ENCODE measurements at places on chromosomes 4 and X.

DNA sequence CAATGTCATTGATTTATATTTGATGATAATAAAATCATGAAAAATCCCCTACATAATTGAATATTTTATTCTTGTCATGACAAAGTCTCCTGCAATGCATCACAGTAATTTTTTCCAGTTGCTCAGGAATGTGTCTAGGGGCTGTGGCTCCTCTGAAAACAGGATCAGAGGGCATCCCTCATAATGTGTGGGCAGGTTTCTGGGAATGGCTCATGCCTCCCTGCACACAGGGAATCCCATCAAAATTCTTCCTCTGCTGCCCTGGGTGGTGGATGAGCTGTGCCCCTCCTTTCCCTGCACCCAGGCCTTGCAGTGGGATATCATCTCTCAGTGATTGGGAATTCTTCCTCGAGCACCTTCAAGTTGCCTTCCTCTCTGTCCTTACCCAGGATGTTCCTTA is 20.4 kb upstream of the PUDP start:
- DNase-seq: no peak

- no peak for DNase-seq
Observed at GRCh38 chrX:153686711-153687110, 1.0 kb upstream of the SLC6A8 start.

DNA sequence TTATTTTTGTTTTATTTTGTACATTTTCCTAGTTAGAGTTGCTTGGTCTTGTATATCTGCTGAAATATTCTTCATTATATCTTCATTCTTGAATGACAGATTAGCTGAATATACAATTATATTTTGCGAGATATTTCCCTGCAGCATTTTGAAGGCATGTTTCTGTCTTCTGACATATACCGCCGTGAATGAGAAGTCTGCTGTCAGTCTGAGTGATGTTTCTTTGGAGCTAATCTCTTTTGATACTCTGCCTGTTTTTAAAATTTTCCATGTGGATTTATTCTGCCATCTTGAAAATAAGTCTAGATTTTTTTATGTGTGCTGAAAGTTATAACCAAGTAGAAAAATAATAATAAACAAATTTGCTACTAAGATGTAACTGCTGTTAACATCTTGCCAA is 148.5 kb downstream of the MAGEC1 start:
- DNase-seq: no peak

DNA sequence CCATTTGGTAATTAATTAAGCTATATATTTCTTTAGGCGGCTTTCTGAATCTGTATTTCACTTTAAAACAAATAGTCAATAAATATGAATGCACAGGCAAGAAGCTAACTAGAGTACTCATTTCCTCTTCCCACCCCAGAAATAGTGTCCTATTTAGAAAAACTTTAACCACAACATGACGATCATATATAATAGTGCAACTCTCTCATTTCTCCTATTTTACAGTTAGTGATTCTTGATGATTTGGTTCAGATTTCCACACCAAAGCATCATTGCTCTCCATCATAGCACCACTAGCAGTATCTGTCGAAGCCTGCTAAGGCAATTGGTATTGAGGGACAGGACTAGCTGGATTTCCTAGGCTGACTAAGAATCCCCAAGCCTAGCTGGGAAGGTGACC is 184.0 kb upstream of the GALNTL6 start:
- no peak for DNase-seq

GRCh38 chr4:20172070-20172760 is 79.5 kb upstream of the SLIT2 start:
- no peak for DNase-seq

DNA sequence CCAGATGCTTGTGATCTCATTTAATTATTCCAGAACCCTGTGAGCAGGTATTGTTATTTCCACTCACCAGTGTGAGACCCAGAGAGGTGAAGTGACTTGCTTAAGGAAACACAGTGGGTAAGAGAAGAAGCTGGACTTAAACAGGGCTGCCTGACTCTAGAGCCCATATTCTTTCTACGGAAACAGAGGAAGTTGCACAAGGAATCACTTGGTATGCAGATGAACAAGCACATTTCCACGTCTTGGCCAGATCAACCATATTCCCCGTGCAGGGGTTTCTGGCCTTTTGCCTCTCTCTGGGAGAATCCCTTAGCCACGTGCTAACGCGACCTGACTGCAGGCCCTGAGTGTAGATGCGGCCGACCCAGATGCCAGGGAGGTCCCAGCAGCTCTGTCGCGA is 195.5 kb upstream of the ATP6AP2 start:
- no peak for DNase-seq

GRCh38 chrX:100797359-100797758 is 22.8 kb upstream of the CSTF2 start:
- DNase-seq: no peak

DNA sequence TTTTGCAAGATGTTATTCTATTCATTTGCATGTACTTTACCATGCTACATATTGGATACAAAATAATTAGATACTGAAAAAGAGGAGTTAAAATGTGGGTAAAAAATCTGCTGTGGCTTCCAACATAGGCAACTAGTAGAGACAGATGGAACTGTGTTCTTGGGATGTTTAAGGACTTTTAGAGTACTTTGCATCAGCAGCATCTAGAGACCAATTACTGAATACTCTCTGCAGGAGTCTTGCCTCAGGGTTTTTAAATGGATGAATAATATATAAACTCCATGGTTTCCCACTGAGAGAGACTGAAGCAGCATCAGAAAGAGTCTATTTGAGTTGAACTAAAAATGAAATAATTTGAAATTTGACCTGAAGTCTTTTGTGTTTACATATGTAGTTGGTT is 676.7 kb downstream of the GALNTL6 start:
- DNase-seq: no peak

- DNase-seq: no peak
Observed at GRCh38 chrX:111262086-111262485, 8.2 kb downstream of the CAPN6 start.

GRCh38 chr4:47373174-47373573 is 90.3 kb downstream of the COMMD8 start:
- DNase-seq: no peak

DNA sequence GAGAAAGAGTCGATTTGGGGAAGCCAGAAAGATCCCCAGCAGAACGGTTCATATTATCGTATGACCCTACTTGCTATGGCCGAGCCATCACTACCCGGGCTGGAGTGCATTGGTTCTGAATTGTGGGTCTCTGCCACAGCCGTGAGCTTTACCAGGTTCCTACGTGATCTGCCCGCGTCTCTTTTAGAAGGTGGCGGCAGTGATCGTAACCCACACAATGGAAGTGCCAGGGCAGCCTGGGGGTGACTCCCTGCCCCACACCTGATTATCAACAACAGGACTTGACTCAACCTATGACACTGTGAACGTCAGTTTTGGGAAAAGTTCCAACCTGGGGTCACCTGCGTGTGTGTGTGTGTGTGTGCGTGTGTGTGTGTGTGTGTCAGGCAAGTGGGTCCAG is 90.8 kb downstream of the SHOX start:
- DNase-seq: no peak

DNA sequence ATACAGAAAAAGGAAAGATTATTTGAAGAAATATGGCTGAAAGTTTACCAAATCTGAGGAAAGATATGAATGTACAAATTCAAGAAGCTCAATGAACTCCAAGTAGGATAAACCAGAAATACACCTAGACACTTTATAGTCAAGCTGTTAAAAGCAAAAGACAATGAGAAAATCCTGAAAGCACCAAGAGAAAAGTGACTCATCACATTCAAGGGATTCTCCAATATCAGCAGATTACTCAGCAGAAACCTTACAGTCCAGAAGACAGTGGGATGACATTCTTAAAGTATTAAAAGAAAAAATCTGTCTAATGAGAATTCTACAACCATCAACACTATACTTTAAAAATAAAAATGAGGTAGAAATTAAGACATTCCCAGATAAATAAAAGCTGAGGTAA is 223.8 kb upstream of the ZCCHC13 start:
- DNase-seq: no peak

GRCh38 chr4:25860586-25861279 is 2.1 kb downstream of the SEL1L3 start:
- no peak for DNase-seq

GRCh38 chrX:141701072-141701471 is 2.5 kb upstream of the SPANXD start:
- DNase-seq: no peak

GRCh38 chr4:55499495-55499894 is 47.2 kb downstream of the CLOCK start:
- no peak for DNase-seq

DNA sequence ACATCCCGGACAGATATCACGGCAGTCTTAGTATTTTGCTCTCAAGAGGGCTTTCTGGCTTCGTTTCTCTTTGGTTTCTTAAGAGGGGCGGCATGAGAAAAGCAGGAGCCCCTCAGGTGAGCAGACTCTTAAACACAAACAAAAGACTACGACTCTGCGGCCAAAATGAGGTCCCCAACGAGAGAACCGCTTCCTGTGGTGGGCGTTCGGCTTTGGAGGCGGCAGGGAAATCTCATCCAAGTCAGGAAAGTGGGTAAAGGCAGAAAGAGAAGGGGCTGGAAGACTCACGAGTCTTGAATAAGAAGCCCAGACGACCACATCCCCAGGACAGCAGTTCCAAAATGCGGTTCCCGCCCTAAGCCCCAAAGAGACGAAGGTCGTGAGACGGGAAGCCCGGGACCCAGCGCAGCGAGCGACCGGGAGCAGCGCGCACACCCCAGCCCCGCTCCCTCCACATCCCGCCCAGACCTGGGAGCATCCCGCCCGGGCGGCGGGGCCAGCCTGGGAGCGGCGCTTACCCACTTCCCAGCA is 409 bp downstream of the UGDH start:
- no peak for DNase-seq

GRCh38 chr4:55758066-55758465 is 61.5 kb upstream of the EXOC1L start:
- DNase-seq: no peak

- no peak for DNase-seq
Observed at GRCh38 chr4:113009461-113009860, 40.0 kb upstream of the ANK2 start.

DNA sequence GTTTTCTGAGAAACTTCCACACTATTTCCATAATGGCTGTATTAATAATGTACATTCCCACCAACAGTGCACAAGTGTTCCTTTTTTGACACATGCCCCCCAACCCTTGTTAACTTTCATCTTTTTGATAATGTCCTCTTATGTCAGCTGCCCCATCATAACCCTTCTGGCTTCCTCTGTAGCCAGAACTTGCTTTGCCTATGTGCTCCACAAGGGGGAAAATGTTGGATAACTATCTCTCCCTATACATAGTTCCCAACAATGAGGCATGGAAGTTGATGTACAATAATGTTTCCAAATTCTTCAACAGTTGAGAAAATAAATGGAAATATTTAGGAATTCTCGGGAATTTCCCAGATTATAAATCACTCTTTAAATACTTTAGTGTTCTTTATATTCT is 142.9 kb downstream of the ASB9 start:
- no peak for DNase-seq

- no peak for DNase-seq
Observed at GRCh38 chr4:160375772-160376452, 1273.0 kb downstream of the RAPGEF2 start.

GRCh38 chrX:38304010-38304409 is 23.3 kb downstream of the RPGR start:
- no peak for DNase-seq

DNA sequence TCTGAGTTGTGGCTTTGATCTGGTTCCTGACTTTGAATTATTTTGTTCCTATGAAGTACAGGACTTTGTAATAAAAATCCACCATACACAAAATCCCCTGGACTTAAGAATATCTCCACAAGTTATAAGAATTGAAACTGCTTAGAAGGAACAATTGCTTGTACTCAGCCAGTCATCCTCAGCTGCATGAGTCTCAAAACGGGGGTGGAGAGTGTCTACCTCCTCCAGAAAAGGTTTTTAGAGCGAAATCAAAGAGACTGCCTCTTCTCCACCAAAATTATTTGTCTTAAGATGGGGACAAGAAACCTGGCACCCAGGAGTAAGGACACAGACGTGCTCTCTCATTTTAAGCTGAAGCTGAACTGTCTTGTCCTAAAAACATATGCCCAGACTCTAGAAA is 74.7 kb downstream of the SNCA start:
- no peak for DNase-seq

DNA sequence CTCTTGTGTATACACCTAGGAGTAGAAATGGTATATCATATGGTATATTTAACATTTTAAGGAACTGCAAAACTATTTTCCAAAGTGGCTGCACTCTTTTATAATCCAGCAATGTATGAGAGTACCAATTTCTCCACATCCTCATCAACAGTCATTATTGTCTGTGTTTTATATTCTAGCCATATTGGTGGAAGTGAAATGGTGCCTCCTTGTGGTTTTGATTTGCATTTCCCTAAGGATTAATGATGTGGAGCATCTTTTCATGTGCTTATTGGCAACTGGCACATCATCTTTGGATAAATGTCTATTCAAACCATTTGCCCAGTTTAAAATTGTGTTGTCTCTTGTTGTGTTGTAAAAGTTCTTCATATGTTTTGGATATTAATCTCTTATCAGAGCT is 9.6 kb downstream of the BMP15 start:
- DNase-seq: no peak

DNA sequence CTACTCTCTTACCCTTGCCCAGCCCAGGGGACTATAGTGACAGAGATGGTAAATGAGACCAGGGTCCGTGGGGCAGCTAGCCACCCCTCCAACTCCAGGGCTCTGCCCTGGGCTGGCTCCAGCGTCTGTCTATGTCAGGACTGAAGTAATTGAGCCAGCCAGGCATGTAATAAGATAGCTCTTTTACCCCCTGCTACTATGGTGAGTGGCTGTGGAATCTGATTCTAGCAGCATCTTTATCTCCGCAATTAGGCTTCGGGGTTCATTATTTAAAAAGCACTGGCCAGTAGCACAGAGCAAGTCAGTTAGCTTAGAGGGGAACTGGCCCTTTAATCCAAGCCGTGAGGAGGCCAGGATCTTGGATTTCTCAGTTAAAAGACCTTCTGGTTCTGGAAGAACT is 123.3 kb upstream of the RAI2 start:
- no peak for DNase-seq

DNA sequence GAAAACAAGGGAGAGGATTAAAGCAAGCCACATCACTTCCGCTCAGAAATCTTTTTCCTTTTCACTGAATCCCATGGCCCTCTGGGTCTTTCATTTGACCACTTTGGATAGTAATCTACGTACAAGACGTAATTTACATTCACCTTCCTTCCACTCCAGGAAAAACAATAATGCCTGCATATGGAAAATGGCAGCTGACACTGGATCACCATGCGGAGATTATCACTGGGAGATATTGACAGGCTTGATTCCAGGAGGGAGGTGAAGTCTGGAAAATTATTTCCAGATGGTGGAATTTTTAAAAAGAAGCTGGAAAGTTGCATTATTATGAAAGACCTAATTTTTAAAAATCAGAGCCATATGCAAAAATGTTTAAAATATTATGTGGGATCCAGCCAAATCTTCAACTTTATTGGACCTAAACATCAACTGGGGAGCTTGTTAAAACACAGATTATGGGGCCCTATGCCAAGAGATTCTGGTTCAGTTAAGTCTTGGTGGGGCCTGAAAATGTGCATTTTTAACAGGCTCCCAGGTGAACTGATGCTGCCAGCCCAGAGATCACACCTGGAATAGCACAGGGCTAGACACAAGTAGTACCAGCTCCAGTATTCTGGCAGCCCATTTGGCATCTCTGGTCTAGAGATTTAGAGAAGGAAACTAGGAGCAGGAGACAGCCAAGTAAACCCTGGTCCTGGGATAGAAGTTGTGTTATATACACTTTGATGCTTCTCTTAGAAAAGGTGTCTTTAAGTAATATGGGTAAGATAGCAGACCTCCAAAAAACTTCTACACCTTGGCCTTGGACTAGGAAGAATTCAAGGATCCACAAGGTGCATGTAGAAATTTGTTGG is 290.3 kb upstream of the LDB2 start:
- DNase-seq: no peak
